ENCODE measurements at places on chromosomes 5 and 9.

- no peak for ATAC-seq
Observed at GRCh38 chr9:114834386-114834785, 28.5 kb upstream of the TNFSF15 start.

DNA sequence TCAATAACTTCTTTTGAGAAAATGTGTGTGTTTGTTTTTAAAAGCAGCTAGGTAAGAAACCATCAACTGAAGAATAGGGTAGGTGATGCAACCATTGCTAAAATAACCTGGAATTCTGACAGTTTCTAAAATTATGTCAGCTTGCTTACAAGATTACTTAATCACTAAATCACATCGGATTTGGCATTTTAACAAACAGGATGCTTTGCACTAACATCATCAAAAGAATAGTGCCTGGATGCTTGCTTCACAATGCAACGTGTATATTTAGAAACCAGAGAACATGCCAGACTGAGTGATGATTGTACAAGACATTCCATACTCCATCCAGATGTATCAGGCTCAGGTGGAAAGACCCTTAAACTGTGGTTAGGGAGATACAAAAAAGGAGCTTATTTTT is 43.9 kb downstream of the PAM start:
- no peak for ATAC-seq

- peak; percentile 72 for ATAC-seq
Observed at GRCh38 chr5:180343110-180343830, 9.9 kb downstream of the GFPT2 start.

DNA sequence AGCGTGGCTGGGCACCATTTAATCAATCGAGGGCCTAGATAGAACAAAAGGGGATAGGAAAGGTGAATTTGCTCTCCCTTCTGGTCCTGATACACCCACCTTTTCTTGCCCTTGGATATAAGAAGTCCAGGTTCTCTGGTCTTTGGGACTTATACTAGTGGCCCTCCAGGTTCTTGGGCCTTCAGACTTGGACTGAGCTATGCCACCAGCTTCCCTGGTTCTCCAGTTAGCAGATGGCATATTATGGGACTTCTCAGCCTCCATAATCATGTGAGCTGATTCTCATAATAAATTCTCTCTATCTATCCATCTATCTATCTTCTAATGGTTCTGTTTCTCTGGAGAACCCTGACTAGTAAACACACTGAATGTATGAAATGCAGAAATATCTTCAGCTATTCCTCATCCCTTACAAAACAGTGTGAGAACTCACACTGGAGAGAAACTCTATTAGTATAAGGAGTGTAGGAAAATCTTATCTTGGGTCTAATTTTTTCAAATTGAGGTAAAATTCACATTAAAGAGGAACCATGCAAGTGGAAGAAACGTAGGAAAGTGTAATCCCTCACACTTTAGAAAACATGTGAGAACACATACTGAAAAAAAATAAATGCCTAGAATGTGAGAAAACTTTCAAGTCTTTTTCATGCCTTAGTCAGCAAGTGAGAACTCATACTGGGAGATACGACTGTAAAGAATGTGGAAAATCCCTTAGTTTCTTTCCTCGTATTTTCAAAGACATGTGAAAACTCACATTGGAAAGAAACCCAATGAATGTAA is 15.5 kb downstream of the PCDHB15 start:
- ATAC-seq: no peak

GRCh38 chr5:119360905-119361593 is 5.2 kb downstream of the TNFAIP8 start:
- no peak for ATAC-seq

DNA sequence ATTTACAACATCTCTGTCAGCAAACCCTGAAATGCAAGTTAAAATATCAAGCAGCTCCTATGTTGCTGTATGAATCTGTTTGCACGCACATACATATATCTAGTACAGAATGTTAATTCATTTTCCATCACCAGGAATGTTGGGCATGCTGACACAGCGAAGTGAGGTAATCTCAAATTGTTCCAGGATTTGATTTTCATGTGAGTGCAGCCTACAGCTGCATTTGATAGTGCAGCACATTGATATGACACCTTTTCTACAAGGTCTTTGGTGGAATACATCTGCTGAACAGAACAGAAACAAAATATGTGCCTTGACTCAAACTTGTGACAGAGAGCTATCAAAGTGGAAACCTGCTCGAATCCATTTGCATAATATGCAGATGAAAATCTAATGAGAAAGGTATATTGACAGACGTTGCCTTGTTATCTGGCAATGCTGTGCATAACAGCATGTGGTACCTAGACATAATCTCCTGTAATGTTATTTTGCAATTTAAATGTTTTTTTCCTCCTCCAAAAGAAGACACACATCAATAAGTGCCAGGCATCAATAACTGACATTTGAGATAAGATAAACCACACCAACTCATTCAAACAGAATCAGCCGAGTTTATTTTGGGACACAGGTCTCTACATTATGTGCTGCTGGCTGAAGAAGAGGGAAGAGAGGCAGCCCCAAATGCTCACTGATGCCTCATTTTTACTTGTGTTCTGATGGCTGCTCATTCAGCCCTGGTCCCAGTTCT is 512.2 kb downstream of the ZNF608 start:
- peak; percentile 17 for ATAC-seq

DNA sequence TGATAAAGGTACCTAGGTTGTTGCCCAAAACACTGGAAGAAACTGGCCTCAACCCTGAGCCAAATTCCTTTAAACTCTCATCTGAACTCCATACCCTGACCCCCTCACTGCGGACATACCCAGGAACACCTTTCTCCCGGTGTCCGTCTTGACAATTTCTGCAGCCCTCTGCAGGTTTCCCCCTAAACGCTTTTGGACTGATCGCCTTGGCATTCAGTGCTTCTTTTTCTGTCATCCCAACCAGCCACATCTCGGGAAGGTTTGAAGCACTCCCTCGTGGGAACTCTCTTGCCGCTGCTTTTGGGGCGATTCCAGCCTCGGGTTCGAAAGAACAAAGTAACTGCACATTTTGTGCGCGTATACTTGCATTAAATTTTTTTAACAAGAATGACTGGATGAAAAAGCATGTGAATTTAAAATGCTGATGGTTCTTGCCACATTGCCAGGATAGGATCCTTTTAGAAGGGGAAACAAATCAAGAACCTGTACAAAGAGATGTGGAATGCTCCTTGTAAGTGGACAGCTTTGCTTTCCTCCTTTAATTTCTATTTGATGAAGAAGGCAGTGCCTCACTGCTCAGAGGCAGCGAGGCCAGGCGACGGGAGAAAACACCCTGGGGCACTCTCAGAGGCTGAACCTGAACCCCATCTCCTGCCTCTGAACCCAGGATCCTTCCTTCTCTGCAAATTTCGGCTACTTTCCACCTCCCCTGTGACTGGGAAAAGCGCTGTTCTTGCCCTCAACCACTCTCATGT is 615 bp downstream of the PSMD5 start:
- ATAC-seq: peak; percentile 3

- no peak for ATAC-seq
Observed at GRCh38 chr9:35168963-35169362, 7.2 kb downstream of the UNC13B start.

DNA sequence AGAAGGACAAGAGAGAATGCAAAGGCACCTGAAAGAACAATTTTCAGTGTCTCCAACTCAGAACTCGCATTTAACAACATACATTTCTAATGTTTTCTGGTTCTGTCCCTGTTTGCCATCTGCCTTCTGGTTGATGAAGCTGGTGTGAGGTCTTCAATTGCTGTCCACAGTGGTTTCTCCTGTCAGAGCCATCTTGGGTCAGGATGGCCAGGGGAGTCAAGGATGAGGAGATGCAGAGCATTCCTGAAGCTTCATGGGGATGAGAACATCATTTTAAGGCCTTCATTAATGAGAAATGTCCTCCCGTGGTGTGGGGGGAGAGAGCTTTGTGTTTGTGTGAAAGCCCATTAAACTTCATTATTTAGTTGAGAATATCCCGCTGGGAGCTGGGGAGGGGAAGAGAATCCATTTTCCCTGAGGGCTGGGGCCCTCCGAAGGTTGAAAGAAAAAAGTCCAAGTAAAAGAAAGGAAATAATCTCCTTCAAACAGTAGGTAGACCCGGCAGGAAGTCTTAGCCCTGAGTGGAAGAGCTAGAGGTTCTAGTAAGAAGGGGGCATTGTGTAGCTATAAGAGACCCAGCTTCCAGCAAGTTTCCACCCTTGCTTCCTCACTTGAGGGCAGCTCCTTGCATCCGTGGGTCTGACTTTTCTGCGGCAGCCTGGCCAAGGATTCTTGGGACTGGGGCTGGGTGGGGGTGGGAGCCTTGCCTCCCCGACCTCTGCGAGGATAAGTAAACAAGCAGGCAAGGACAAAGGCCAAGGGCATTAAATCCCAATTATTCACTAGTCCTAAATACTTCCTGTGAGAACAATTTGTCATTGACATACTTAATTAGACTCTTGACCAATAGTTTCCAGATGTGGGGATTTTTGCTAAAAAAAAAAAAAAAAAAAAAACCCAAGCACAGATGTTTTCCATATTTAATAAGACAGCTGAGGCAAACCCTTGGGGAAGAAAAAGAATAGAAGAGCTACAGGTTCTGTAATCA is 119.2 kb downstream of the MSX2 start:
- no peak for ATAC-seq

DNA sequence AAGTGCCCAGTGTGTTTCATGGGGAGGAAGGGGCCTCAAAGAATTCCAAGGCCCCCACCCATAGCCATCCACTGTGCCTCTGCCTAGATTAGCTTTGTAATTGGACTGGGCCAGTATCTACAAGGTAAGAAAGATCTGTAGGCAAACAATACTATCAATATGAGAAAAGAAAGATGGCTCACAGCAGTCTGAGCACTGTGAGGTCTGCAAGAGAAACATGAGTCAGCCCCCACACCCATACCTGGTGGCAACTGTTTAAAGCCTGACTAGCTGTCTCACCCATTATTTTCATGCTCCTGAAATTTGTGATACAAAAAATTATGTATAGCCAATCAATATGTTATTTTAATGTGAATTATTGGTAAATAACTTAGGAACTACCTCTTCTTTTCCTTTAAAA is 10.0 kb upstream of the ZNF483 start:
- no peak for ATAC-seq

DNA sequence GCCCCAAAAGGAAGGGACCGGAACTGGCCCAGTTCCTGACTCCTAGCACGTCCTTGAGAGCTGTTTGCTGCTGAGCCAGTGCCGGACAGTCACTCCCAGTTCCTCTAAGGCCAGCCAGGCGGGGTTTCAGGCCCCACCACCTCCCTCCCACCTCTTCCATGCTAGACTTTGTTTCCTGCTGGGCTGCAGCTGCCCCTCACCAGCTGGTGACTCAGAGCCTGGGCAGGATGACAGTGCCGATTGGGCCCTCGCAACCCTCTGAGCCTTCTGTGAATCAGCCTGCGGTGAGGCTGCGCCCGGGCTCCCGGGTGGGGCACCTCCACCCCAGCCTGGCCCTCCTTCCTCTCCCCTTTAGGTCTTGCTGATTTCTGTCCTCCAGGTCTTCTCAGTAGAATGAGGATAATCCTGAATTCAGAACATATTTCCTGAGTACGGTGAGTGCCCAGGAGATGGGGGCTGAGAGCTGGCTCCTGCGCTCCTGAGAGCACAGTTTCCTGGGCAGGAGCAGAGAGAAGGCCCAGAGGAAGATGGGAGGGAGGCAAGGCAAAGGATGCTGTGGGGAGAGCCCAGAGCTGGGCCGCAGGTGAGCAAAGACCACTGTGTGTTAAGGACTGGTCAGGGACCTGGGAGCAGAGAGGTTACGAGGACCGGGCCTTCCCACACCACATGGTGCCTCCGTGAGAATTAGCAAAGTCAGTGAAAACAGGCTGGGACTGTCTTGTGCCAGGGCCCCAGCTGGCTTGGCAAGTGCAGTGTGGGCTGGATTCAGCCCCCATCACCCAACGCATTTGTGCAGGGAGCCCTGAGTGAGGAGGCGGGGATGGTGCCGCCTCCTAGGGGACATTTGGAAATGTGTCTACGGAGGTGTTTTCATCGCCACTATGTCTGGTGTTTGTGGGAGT is 32.9 kb upstream of the STXBP1 start:
- peak; percentile 94 for ATAC-seq

DNA sequence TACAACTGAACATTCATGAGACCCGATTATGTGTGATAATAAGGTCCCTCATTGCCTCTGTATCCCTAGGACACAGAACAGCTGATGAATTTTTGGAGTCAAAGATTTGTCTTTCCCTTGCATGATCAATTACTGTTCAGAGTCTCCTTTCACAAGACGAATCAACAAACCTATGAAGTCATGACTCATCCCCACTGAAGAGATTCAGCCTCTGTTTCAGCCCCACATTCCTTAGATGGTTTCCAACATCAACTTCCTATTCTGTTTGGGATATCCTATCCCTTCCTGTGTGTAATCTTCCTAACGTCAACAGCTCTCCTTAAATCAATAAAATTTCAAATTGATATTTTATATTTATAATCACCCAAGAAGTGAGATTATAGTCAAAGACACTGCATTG is 199.0 kb downstream of the DNAH5 start:
- no peak for ATAC-seq

DNA sequence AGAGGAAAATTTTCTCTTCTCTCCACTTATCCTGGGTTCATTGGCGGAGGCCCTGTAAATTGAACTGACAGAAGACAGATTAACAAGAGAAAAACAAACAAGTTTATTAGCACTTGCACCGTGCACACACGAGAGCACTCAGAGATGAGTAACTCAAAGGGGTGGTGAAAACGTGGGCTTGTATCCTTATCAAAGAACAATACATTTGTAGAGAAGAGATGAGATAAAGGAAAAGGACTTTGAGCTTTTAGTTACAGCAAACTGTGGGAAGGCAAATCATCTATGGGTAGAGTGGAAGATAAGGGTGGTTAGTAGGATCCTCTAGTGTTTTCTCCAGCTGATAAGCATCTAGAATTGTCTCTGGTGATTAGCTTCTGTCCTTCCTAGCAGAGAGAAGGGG is 44.4 kb upstream of the ROR2 start:
- ATAC-seq: no peak

DNA sequence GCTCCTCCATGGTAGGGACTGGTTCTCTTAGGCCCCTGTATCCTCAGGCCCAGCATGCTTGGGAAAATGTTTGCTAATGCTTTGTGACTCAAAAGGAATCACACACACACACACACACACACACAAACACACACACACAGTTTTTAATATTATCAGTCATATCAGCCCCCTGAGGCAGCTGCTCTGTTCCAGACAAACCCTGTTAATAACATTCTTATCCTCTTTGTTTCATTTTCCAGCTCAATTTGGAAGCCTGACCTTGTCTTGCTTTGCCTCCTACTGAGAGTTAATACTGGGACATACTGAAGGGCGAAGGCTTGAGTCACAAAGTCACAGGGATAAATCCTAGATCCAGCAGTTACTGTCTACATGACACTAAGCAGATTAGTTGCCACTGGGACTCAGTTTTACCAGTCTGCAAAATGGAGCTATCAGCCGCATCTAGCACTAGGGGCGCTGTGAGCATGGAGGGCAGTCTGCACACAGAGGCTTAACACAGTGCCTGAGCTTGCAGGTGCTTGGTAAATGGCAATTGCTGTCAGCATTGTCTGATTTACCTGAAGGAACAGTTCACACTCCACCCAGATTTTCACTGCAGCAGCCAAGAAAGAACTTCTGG is 37.1 kb upstream of the KCNMB1 start:
- ATAC-seq: no peak

- peak; percentile 39 for ATAC-seq
Observed at GRCh38 chr9:131296906-131297500, 7.5 kb downstream of the PLPP7 start.

GRCh38 chr5:96627792-96628398 is 34.3 kb upstream of the CAST start:
- ATAC-seq: no peak
